ENCODE measurements at places on chromosomes 12 and 14.

DNA sequence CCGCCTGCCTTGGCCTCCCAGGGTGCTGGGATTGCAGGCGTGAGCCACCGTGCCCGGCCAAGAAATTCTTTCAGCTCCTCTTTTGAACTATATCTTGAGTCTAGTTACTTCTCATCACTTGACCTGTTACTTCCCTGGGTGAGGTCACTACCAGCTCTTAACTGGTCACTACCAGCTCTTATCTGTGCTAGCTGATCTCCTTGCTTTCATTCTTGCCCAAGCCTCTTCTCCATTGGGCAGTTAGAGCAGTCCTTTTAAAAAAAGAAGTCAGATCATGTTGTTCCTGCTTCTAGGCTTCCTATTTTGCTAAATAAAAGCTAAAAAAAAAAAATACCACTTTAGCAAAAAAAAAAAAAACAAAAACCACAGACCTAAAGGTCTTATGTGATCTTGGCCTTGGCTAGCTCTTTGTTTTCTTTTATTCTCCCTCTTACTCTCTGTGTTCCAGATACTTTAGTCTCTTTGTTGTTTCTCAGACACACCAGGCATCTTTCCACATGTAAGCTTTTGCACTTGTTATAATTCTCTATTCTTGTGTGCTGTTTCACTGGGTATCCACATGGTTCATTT is 63.5 kb downstream of the RAD51B start:
- DNase-seq: no peak

DNA sequence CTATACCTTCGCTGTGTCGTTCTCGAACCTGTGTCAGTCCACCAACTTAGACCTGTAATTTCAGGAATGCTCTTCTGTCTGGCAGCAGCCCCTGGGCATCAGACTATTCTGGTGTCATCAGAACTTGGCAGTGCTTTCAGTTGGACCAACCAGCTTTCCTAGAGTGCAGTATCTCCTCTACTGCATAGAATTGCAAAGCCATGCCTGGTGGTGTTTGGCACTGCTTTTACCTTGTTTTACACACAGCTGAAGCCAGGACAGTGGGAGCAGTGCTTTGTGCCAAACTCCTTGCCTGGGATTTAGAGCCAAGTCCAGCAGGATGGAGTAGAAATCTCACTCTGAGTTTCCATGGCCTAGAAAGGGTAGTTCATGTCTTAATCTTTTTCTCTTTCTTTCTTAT is 1.5 kb downstream of the FLVCR2 start:
- no peak for DNase-seq

DNA sequence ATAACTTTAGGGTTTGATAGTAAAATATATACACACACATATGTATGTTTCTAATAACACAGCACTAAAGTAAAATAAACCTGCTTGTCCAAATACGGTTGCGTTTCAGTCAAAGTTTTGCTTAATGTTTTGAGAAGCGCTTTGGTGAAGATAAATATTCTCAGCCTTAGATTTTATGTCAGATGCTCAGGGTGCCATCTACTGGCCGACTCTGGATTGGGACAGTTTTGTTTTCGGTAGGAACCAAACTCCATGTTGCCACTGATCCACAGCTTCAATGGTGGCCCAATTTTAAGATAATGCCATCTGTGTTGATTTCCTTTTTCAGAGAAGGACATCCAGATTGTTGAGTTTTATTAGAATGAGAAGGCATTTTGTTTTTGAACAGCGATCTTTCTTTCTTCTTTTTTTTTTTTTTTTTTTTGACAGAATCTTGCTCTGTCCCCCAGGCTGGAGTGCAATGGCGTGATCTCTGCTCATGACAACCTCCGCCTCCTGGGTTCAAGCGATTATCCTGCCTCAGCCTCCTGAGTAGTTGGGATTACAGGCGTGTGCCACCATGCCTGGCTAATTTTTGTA is 43.1 kb downstream of the LLPH start:
- DNase-seq: no peak

DNA sequence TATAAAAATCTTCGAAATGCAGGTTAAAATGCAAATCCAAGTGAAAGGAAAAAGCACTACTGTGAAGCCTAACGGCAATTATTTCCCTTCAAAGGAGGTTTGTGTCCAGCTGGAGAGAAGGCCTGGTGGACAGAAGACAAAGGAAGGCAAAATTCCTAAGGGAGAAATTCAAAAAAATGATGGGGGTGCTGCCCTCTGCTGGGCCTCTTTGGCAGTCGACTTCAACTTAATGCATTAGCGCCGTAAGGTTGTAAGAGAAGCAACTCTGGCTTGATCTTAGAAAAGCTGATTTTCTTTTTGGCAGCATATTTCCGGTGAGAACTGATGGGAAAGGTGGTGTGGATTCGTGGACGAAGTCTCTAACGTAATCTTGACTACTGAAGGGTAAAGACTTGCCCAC is 34.3 kb upstream of the CHFR start:
- no peak for DNase-seq

DNA sequence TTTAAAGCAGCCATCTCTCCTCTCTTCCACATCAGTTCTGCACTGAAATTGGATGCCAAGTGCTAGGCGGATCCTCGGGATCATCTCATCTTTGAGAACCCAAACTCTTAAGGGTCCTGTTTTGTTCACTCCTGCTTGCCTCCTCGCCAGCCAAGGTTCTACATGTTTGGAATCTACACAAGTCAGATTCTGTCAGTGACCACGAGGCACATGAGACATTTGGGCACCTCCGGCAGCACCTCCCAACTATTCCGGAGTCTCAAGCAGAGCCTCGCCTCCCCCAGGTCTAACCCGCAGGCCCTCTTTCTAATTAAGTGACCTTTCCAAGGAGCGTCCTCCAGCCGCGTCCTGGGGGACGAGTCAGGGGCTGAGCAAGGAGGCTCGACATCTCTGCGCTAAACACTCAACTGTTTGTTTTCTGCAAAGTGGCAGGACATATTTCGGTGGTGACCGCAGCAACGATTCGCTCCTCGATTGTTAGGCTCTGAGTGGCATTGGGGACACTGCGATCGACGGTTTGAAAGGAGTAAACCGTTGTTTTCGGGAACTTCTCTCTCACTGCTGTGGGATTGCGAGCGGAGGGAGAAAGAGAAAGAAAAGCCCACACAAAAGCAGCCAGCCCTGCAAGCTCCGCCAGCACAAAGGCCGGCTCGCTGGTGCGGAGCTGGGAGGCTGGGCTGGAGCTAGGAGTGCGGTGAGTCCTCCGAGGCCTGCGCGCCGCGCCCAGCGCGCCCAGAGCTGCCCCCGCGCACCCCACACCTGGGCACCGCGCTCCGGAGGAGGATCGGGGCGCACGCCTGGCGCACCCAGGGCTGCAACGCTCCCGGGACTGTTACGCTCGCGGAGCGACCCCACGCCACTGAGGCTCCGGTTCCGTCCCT is 640 bp downstream of the ARMH4 start:
- no peak for DNase-seq
